Esophagus squamous epithelium (tissue), 5 donors: ENCODE measurements at places on chromosomes 7 and 10. TPM values are rescaled to one million over a fixed set of nuclear protein-coding genes. Genes with fewer than 3 reads are reported as not detected.

Gene GRM3
- total RNA-seq, result not detected

- DNase-seq, result no peak
Measured at GRCh38 chr10:128900456-128900855, 566.6 kb upstream of the MGMT start.

DNA sequence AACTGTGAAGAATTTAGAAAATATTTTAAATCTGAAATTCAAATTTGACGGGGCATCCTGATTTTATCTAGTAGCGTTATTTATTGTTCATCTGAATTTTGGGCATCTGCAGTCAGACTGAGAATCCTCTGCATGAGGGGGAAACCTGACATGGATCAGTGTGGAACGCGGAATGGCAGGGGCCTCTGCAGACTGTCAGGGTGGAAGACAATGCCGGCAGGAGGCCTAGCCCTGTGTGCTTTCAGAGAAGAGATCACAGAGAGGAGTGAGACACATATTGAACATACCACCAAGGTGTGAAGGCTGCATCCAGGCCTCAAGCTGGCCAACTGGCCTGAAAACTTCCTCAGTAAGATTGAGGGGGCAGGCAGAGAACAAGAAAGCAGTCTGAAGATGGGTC lies 921.1 kb upstream of the GHITM start:
- no peak for DNase-seq

DNA sequence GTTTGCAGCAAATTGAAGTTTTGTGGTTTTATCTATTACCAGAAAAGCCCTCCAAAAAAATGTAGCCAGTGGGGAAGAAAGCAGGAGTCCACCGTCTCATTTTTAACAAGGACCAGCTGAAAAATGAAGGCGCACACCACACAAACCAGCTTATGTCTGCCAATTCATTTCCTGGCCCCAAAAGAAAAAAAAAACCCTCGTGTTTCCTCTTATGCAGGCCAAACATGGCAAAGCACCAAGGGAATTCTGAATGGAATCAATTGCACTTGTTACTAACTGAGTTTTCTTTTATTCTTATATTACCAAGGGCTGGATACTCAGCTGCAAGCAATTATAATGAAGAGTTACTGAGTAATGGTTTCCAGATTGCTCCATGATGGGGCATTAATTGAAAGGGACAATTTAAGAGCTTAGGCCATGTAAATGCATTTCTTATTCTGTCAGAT lies 428.3 kb upstream of the NPVF start:
- no peak for DNase-seq

GRCh38 chr7:140161047-140161446 lies 15.7 kb downstream of the KDM7A start:
- no peak for DNase-seq

DNA sequence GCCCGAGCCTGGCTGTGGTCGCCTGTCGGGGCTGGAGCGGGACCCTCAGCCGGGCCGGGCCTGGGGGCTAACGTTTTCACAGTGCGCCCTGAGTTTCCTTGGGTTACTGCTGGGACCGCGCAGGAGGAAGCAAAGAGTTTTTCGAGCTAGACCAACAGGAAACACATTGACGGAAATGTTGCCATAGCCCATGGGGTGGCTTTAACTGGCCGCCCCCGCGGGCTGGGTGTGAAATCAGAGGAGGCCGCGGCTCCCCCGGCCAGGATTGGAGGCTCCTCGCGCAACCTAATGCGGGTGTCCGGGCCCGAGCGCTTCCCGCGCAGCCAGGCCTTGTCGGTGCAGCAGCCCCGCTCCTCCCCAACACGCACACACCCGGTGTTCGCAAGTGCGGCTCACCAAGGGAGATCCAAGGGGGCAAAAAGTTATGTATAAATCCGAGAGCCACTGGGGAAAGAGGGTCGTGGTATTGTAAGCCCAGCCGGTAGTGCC lies 1.9 kb downstream of the HHEX start:
- peak; percentile 16 for DNase-seq

Gene TMEM254
- 35.5 TPM for total RNA-seq

DNA sequence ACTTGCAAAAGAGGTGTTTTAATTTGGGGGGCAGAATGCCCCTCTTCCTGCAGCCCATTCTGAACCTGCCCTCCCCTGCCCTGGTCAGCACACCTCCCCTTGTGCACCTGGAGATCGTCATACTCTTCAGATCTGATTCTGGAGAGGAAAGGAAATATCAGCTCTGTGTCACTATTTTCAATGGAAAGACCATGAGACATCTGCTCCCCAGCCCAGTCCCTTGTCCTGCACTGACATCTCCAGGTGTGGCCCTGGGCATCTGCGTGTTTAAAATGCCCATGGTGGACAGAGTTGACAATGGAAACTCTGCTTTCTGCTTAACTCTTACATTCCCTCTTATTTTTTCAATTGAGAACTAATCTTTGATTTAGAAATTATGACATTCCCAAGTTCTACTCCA lies 41.6 kb upstream of the RASGEF1A start:
- no peak for DNase-seq

GRCh38 chr10:964321-964987 lies 23.8 kb upstream of the GTPBP4 start:
- no peak for DNase-seq

GRCh38 chr10:107653832-107654287 lies 489.4 kb upstream of the SORCS1 start:
- no peak for DNase-seq

GRCh38 chr10:119267384-119267783 lies 60.0 kb downstream of the GRK5 start:
- no peak for DNase-seq

DNA sequence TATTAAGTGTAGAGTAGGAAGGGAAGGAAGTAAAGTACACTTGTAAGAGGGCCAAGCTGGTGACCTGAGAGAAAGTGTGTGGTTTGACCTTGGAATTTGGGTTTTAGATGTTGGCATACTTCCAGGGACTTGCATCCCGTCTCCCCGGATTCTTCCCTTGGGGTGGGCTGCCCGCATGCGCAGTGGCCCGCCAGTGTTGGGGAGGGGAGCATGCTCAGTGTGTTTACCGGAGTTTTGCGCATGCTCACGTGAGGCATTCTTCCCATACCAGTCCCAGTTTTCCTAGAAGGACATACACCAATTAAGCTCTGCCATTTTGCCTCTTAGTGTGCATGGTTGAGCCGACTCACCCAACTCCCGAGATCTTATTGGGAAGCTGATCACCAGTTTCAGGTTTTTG lies 9.4 kb downstream of the PDSS1 start:
- no peak for DNase-seq

Gene CLDN15
- 5.0 TPM for total RNA-seq

DNA sequence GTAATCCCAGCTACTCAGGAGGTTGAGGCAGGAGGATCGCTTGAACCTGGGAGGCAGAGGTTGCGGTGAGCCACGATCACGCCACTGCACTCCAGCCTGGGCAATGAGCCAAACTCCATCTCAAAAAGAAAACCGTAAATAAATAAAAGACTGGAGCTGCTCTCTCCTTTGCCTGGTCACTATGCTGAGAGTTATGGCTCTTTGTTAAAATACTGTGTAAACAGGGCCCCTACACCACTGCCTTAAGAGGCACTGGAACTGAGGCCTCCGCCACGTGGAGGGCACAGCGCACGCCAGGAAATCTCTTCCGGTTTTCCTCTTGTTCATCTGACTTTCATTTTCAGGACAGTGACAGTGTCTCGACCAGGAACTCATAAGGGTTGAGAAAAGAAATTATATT lies 123.3 kb downstream of the PAXIP1 start:
- no peak for DNase-seq

Gene CDK1
- total RNA-seq, result 44.6 TPM

Gene LEP
- not detected for total RNA-seq

DNA sequence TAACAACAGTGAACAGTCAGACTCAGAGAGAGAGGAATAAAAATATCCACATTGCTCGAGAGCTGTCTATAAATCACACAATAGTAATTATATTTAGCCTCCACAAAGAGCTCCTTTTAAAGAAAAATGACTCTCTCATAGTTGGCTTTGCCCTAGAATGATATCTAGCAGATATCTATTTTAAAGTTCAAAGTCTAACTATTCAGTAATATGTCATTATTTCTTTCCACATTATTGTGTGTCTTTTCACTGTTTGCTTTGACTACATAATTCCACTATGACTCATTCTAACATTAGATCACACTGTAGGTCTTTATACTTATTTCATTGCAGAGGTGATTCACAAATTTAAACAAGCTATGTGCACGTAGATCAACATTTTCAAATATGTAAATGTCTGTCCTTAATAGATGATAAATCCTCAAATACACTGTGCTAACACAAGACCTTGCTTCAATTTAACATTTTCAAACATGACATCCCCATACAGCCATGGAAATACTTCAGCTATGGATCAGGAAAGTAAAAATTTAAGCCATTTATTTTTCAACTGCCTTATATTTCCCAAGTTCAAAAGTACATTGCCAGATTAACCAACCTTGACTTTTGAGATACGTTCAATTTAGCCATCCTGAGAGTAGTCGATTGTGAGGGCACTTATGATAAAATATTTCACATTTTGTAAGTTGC lies 99.9 kb upstream of the AKR1E2 start:
- no peak for DNase-seq

GRCh38 chr7:44976040-44976745 lies 2.6 kb downstream of the MYO1G start:
- DNase-seq, result no peak

DNA sequence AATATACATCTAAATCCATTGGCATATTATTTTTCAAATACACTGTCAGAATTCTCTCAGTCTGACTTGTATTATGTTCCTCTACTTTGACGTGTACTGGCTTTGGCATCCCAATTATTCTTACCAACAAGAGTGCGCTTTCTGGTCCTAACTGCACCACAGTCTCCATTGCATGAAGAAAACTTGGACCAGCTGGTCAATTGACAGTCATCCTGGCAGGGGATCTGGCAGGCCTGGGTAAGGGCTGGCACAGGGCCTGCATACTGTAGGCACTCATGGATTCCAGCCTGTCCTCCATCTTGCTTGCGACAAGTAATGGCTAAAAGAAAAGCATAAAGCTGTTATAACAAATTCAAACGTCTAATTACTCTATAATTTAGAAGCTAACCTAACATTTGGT lies 384.9 kb downstream of the THSD7A start:
- no peak for DNase-seq

Gene TMEM213
- not detected for total RNA-seq

DNA sequence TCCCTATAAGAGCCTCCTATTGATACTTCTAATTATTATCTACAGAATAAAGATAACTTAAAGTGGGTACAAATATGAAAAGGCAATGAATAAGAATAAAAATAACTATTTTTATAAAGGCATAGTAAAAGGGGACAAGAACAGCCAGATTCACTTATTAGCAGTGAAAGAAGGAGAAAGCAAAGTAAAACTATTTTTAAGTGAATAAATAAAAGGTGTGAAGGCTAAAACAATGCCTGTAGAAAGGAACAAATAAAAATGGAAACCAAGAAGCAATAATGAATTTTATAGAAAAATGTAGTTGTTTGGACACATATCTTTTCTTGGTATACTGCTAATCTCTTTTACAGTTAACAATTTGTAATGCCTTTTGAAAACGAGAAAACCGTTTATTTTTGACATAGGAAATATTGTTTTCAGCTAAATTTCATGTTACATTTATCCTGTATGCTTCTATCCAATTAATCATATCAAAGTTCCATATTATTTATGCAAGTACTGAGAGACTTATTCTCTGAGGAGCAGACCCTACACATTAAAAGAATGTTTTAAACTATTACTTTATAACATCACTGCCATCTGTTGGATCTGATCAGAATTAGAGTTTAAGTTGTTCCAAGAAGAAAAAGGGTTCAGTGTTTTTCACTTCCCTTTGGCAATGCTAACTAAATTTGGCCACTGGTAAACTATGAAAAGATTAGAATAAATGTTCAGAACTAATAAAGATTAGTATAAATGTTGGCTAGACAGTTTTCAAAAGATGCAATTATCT lies 59.1 kb downstream of the ARMC3 start:
- no peak for DNase-seq

GRCh38 chr10:102644066-102644645 lies at the start of gene TRIM8:
Gene TRIM8, plus strand, starts transcription at chr10:102644479. Its CDS starts 139 bp downstream, at chr10:102644618.
- no peak for DNase-seq

- peak; percentile 53 for DNase-seq
Measured at GRCh38 chr10:124092250-124092859, 1.0 kb downstream of the CHST15 start.

DNA sequence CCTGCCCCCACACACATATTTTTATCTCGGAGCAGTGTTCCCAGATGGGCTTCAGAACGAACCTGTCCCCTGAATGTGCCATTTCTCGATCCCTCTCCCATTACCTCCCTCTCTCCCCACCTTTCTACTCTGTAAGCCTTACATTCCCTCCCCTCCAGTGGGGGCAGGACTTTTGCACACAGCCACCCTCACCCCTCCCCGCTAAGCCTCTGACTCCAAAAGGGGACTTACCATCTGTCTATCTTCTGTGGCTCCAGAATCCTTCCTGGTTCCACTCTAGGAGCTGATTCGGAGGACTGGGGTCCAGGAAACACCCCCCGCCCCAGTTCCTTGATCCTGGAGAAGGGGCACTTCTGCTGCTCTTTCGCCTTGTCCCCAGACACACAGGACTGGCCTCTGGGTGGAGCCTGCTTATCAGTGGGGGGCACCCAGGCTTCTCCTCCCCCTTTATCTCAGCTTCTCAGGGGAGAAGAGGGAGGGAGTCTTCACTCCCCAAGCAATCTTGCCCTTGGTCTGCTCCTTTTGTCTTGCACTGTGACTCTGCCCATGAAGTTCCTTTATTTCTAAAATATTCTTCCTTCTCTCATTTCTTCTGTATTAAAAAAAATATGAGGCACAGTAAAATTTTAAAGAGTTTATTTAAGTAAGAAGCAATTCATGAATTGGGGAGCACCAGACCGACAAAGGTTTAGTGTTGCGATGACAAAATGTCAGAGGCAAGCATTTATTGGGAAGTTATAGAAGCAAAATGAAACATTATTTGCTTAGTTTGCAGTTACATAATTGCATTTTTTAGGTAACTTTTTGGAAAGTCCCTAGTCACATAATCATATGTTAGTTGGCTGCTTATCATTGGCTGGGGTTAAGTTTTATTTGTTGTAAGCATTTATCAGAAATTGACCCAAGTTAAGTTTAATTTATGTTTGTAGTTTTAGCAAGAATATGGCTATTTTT lies at the start of gene KEL:
Gene KEL (minus strand): TSS at position 391 of the 954 bp plus-strand sequence. CDS start 157 bp downstream, at position 234.
- DNase-seq, result no peak

Gene GSTK1
- total RNA-seq, result 96.2 TPM
